ENCODE measurements at places on chromosomes 5 and 9.

DNA sequence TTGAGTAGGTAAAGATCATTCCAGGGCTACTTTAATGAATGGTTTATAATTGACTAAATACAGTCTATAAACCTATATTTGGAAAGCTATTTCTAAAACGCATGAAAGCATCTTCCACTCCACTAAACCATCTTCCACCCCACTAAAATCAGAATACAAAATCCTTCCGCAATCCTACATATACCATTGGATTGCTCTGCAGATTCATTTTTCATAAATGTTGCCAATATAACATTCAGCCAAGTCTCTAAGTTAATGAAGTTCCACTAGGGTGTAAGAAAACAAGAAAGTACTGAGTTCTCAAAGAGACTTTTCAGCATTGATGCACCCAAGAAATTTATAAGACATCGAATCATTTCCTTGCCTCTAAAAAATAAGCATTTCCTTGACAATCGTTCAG, 4.7 kb downstream of the SLC24A2 start:
- no peak for DNase-seq

DNA sequence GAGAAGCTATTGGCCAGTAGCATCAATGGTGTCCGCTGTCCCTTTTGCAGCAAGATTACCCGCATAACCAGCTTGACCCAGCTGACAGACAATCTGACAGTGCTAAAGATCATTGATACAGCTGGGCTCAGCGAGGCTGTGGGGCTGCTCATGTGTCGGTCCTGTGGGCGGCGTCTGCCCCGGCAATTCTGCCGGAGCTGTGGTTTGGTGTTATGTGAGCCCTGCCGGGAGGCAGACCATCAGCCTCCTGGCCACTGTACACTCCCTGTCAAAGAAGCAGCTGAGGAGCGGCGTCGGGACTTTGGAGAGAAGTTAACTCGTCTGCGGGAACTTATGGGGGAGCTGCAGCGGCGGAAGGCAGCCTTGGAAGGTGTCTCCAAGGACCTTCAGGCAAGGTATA, 10.8 kb downstream of the TRIM32 start:
- no peak for DNase-seq

DNA sequence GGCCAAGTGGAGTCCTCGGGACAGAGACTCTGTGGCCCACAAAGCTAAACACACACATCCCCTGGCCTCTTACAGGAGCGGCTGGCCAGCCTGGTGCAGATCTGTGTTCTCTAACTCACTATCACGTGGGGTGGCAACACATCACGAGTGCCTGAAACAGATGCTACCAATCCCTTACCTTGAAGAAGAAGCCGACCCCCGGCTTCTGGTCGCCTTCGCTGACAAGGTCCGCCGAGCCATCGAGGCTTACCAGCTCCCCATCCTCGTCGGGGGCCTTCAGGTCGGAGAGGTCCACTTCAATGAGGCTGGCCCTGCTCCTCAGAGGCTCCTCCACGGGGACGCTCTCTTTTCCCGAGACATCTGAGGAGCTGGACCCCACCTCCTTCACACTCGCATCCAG, 86.7 kb downstream of the CAMSAP1 start:
- no peak for DNase-seq

- no peak for DNase-seq
Measured at GRCh38 chr5:5505815-5506214, 83.3 kb downstream of the ICE1 start.

Data from GM12865 (cell line).